ENCODE measurements at places on chromosomes 5 and 9.
A peak's percentile ranks its signal among the peaks of the same experiment; 100 is the strongest.

DNA sequence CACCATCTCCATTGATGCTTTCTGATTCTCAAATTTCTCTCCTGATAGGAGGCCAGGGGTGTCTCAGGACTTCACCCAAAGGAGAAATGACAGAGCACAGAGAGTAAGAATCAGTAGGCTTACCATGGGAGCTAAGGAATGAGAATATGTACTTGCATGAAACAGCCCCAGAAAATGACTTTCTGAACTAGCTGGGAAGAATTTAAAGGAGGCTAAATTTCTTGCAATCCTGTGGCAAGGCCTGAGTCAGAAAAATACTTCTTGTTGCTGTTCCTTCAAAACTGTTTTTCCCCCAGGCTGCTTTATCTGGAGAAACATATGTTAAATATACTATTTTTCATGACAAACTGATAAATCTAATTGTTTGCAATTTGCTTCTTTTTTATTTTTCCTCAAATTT, 53.4 kb upstream of the FBXL7 start:
- peak; percentile 79 for DNase-seq

GRCh38 chr9:121636341-121636865, 15.0 kb upstream of the DAB2IP start:
- DNase-seq, result no peak

DNA sequence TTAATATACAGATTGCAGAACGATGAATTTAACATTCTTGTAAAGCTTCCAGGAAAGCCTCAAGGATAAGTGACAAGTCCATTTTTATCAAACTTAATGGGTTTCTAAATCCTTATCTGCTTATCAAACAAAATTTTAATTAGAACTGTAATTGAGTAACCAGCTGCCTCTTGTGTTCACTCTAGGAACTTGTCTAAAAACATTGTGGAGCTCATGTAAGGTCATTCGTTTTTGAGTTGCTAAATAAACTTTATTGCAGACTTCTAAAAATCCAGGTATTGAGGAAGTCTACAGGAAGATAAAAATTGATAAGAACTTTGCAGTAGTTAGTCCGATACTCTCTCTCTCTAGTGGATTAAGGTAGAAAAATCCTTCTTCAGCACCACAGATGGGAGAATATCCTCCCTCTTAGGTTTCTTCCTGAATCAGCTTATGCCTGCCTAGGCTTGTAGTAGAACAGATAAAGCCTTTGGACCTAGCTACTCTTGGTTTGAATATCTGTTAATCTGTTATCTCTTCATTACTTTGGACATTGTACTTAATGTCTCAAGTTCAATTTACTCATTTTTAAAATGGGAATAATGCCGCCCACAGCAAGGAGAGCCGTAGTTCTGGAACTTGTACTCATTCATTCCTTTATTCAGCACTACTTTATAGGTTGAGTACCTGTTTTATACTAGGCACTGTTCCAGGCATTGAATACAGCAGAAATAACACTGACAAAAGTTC, 60.0 kb upstream of the DHFR start:
- no peak for DNase-seq

- DNase-seq, result no peak
These were observed 21.0 kb downstream of the F2R start for GRCh38 chr5:76736679-76737556.

DNA sequence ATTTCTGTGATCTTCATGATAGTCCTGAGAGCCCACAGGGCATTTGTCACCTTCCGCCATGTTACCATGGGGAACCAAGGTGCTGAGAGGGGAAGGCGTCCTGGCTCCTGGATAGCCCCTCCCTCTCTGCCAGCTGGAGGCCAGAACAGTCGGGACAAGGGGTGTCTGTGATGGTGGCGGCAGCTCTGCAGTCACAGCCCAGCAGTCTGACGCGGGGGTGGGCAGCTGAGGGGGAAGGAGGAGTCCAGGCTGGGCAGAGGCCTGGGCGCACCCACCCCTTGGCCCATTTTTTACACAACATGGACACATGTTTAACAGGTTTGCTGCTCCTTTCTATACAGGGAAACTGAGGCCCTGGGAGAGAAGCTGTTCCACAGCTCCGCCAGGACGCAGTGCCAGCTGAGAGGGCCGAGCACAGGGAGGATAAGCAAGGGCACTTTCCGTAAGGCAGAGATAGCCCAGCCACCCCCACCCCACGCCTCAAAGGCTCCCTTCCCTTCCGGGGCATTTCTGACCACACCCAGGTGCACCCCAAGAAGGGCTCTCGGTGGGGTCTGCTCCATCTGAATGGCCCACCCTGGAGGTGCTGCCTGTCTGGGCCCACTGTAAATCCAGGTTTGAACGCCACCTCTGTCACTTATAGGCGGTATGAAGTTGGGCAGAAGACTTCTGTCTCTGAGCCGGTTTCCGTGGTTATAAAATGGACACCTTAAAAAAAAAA, 17.1 kb downstream of the LRRC8A start:
- DNase-seq, result no peak

DNA sequence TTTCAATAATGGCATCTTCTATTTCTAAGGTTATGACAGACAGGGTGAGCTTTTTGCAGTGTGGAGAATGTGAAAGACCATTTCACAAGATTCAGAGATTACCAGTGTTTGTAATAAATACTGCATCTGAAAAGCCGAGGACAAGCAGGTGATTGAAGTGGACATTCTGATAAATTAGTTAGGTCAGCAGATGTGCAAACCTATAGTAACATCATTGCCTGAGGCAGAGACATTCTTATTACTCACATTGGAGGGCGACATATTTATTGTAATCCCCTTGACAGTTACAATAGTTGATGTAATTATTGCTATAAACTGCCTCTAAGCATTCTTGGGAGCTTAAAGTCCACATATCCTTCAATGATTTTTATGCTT, 3.3 kb downstream of the RASGRF2 start:
- no peak for DNase-seq

DNA sequence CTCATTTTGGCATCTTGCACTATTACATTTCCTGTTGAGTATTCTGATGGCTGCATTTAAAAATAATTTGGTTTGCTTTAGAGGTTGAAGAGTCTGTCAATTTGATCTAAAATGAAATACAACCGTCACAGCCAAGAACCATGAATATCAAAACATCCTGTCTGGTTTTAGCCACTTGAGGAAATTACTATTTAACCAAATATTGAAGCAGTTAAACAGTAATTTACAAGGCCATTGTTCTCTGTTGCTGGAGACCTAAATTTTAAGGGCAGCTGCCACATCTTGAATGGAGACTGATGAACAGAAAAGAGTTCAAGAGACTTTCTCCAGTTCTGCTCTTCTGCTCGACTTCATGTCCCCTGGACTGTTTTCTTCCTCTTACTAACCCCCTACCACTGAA, 549.4 kb downstream of the LRRC70 start:
- DNase-seq, result no peak

GRCh38 chr9:130186051-130186450, 13.8 kb downstream of the NCS1 start:
- no peak for DNase-seq

GRCh38 chr5:77396017-77396416, 96.1 kb downstream of the WDR41 start:
- DNase-seq, result no peak

- no peak for DNase-seq
These were observed 112.8 kb downstream of the FANCC start for GRCh38 chr9:95204710-95205109.

DNA sequence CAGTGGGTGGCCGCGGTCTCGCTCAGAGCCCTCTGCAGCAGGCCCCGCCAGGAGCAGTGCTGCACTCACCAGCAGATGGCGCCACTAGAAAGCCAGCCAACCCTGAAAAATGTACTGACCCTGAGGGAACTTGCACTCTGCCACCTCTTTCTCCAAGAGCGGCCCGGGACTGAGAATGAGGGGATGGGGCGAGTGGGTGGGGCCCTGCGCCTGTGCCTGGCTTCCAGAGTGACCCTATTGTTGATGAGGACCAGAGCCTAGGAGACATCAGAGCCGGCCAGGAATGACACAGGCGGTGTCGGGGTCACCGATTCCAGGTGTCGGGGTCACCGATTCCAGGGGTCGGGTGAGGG, 2.9 kb upstream of the IL17B start:
- DNase-seq, result peak; percentile 75

- peak; percentile 22 for DNase-seq
These were observed 70.9 kb downstream of the SH3RF2 start for GRCh38 chr5:146007270-146007669.

- DNase-seq, result no peak
These were observed 17.6 kb downstream of the HAPLN1 start for GRCh38 chr5:83703059-83703458.

- peak; percentile 77 for DNase-seq
These were observed 138.8 kb downstream of the SMC2 start for GRCh38 chr9:104232781-104233341.

- peak; percentile 85 for DNase-seq
These were observed 45.4 kb downstream of the HABP4 start for GRCh38 chr9:96495341-96495740.

DNA sequence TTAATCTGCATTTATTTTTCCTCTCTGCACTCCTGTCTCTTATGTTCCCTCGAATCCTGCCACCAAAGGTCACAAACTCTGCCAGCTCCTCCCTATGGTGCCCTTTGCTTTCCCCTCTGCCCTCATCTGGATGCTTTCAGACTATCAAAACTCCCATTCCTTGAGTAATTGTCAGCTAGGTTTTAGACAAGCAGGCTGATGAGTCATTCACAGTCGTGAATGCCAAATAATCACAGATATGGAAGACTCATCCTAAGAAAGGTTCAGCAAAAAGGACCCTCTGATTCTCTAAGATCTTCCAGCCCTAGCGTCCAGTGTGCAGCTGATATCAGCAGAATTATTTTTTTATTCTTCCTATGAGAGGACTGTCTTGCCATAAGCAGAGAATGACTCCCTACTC, 104.5 kb upstream of the NUDT12 start:
- DNase-seq, result peak; percentile 57

DNA sequence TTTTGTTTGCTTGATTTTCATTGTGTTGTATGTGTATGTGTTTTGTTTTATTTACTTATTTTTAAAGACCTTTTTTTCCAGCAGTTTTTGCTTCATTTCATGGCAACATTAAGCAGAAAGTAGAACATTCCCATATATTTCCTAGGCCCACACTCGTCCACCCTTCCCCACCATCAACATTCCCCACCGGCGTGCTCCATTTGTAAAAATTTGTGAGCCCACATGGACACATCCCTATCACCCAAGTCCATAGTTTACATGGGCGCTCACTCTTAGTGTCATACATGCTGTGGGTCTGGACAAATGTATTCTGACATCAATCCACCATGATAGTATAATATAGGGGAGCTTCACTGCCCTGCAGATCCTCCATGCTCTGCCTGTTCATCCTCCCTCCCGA, 133.8 kb downstream of the ADAMTS16 start:
- no peak for DNase-seq

- DNase-seq, result no peak
These were observed 107.9 kb upstream of the LARP1 start for GRCh38 chr5:154647114-154647760.

DNA sequence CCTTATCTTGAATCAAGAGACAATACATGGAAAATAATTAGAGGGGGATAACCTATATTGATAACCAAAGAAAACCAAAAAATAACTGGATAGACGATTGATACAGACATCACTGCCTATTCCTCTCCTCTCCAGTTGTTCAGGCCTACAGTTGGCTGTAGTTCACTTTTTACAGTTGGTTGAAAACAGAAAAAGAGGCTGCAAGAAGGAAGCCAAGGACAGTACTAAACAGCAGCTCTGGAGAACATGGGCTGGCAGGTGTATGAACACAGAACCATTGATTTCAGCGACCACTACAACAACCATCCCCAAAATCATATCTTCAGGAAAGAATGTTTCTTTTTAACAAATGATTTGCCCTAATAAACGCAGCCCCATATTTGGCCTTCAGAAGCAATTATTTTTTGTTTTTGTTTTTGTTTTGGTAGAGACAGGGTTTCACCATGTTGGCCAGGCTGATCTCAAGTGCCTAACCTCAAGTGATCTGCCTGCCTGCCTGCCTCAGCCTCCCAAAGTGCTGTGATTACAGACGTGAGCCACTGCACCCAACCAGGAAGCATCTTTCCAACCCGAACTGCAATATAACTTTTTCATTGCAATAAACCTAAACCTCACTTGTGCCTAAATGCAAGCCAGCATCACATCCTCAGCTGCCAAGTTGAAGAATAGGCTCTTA, 64.3 kb downstream of the MLLT3 start:
- DNase-seq, result no peak

GRCh38 chr5:142754031-142754430, 16.1 kb upstream of the ARHGAP26 start:
- no peak for DNase-seq

GRCh38 chr9:82154573-82154972, 166.0 kb downstream of the SPATA31D1 start:
- DNase-seq, result no peak

GRCh38 chr5:90410178-90410762, 714 bp upstream of the CETN3 start:
- no peak for DNase-seq

DNA sequence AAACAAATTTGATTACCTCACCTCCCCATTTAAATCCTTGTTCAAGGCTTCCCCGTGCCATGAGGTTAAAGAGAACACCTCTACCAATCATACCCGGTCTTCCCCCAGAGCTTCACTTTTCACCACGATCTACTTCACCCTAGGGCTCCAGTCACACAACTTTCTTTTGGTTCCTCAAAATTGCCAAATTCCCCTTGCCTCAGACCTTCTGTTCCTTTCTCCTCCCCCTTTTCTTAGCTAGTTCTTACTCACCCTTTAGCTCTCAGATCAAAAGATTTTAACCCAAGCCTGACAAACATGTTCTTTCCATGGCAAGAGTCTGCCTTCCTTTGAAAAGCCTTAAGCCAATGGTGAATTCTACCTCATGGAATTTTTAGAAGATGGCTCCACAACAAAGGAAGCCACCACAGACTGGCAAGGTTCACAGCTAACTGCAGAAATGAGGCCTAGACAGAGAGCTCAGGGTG, 56.7 kb downstream of the MAPKAP1 start:
- DNase-seq, result peak; percentile 64

DNA sequence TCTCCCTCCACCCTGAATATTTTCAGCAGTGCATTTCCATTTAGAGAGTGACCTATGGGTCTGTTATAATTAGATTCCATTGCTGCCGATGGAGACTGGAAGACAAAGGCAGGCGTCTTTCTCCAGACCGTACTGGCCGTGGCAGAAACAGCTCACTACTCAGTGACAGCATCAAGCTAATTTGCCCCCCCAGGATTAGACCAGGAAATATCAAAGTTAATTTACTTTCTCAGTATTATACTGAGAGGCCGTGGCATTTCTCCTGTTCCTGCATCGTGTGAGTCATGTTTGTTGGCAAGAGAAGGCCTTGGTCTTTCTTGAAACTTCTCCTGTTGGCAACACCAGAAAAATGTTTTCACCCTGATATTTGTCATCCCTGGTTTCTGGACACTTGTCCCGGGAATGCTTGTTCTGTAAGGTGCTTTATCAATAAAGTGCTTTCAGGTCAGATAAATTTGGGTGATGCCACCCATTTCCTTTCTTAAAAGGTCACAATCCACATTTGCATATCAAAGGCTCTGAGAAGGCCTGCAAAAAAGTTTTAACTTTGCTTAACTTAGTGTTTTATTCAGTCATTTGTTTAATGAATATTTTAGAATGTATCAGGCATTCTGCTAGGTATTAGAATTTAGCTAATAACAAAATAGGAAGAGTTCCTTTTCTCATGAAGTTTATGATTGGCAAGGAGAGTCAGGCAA, 28.4 kb downstream of the SV2C start:
- no peak for DNase-seq

Data from fibroblast of upper back skin (primary cell).